ENCODE measurements at places on chromosomes 4 and X. TPM values are rescaled to one million over a fixed set of nuclear protein-coding genes. Genes with fewer than 3 reads are reported as not detected.

GRCh38 chr4:59676389-59676788, 1523.7 kb upstream of the ADGRL3 start:
- no peak for DNase-seq

DNA sequence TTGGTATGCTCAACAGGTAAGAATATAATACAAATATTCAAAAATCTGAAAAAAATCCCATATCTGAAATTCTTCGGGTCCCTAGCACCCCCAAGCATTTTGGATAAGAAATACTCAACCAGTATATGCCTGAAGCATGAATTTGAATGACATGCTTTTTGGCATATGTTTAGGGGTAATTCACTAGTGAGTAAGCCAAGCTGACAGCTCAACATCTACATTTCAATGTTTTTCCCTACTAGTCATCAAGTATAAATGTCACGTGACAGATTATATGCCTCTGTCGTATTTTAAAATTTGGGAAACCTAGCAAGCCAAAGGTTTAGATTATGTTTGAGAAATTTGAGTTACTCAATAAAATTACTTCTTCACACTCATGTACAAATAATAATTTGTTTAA, 125.1 kb downstream of the FGF16 start:
- DNase-seq = peak; percentile 13

- no peak for DNase-seq
Measured at GRCh38 chr4:71259911-71260331, 78.9 kb upstream of the SLC4A4 start.

- DNase-seq = no peak
Measured at GRCh38 chr4:37241647-37242046, 2.9 kb upstream of the NWD2 start.

DNA sequence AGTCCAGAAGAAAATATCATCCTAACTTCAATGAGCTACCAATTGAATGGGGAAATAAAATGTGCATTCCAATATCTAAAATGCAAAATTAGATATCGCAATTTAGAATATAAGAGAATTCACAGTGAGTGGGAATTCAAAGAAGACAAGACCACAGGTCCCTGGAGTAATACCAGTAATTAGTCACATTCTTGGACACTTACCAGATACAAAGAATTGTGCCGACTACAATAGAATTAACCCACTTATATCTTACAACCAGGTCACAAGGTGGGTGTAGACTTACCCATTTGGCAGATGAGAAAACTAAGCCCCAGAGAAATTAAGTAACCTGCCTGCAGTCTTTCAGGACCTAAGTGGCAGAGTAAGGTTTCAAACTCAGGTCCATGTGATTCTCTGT, 84.3 kb upstream of the C1QTNF7 start:
- peak; percentile 23 for DNase-seq

DNA sequence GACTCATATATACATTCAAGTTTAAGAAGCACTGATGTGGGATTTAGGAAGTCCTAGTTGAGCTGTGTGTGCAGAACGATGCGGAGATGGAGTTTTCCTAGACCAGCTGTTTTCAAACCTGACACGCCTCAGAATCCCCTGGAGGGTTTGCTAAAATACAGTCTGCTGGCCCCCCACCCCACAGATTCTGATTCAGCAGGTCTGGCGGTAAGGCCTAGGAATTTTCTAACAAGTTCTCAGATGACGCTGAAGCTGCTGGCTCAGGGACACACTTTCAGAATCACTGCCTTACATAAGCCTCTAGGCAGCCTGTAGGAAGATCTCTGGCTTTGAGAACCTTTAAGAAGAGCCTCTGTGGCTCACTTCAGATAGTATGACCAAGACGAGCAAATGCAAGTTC, 73.1 kb downstream of the PHEX start:
- peak; percentile 73 for DNase-seq

DNA sequence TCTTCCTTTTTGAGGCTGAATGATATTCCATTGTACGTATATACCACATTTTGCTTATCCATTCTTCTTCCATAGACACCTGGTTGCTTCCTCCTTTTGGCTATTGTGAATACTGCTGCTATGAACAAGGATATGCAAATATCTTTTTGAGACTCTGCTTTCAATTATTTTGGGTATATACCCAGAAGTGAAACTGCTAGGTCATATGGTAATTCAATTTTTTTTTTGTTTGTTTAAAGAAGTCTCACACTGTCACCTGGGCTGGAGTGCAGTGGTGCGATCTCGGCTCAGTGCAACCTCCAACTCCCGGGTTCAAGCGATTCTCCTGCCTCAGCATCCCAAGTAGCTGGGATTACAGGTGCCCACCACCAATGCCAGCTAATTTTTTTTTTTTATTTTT, 75.3 kb downstream of the METTL14 start:
- no peak for DNase-seq

DNA sequence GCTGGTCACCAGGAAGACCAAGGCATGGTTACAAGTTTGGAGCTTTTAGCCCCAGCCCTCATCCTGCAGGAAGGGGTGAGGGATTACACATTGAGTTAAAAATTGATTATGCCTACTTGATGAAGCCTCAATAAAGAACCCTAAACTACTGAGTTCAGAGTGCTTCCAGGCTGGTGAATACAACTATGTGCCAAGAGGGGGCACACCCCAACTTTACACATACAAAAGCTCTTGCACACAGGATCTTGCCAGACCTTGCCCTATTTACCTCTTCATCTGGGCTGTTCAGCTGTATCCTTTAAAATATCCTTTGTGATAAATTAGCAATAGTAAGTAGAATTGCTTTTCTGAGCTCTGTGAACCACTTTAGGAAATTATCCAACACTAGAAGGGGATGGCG, 489.3 kb downstream of the INPP4B start:
- no peak for DNase-seq

DNA sequence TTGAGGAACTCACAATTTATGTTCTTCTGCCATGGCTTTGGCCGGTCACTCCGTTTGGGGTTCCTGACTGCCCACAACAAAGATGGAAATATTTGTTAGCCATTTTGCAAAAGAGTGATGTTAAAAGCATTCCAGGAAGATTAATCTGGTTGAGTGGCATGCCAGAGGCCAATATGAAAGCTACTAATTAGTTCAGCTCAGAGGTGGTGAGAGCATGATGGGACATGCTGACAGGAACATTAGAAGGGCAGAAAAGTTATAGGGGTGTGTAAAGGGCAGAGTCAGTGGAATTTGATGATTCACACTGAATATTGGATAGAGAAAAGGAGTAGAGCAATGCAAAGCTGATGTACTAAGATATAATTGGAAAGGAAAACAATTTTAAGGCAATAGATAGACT, 94.4 kb downstream of the TLL1 start:
- no peak for DNase-seq

NEK1 gene
- 17.0 TPM for total RNA-seq

ANKRD37 gene
- 3.3 TPM for total RNA-seq

ADAM29 gene
- total RNA-seq = not detected

CT45A9 gene
- total RNA-seq = not detected

PFKFB1 gene
- total RNA-seq = not detected

CXCL9 gene
- total RNA-seq = not detected

SORCS2 gene
- total RNA-seq = 0.17 TPM

KCTD8 gene
- not detected for total RNA-seq
